ENCODE measurements at places on chromosomes 16 and 17.
A peak's percentile ranks its signal among the peaks of the same experiment; 100 is the strongest.

- no peak for DNase-seq
Observed at GRCh38 chr17:3576970-3577369, 19.4 kb upstream of the TRPV3 start.

- DNase-seq = peak; percentile 87
Observed at GRCh38 chr17:59521465-59522126, 43.8 kb upstream of the DHX40 start.

DNA sequence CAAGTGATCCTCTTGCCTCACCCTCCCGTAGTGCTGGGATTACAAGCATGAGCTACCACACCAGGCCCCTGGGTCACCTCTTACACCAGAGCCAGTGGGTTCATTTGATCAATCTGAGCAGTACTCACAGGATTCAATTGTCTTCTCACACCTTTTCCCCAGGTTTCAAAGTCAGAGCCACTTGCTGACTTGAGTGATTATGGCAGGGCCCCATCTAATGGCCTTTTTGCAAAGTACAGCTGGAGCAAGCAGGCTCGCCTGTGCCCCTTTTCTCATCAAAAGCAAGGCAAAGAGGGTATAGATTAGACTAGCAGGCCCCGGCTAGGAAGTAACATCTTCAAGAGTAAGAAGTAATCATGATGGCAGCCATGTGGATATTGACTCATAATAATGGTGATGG is 114.8 kb upstream of the NOL11 start:
- DNase-seq = peak; percentile 66

DNA sequence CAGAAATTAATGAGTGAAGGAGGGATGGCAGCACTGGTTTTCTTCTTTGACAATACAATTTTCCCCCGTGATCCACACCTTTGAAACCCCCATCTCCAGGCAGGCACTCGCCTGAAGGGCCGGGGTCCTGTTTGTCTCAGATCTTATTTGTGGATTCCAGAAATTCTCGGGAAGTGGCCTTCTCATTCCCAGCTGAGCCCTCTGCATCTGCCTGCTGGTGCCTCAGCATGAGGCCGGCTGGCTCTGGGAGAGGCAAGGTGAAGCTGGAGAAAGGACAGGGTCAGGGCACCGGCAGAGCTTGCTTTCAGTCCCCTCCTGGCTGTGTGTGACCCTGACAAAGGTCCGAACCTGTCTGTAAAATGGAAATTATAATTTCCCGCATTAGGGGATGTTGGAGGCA is 35.8 kb upstream of the C1QL1 start:
- DNase-seq = peak; percentile 51

Data from ELF-1 (cell line).